Left colon (tissue), 2 donors: ENCODE measurements at places on chromosomes 13 and 19. TPM values are rescaled to one million over a fixed set of nuclear protein-coding genes. Genes with fewer than 3 reads are reported as not detected.

DNA sequence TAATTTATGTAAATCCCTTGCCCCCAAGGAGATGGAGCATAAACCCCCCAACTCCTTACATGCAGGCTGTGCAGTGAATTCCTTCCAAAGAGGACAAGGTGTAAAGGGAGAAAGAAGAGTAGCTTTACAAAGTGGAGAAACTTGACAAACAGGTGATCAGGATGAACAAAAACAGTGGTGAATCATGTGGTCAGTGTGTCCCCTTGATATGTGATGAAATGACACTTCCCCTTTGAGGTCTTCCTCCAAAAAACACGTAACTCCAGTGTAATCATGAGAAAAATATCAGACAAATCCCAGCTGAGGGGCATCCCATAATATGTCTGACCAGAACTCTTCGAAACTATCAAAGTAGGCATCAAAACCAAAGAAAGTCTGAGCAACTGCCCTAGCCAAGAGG is 29.5 kb upstream of the AKT2 start:
- DNase-seq = no peak

- DNase-seq = no peak
These were observed 13.8 kb upstream of the RASA3 start for GRCh38 chr13:114146173-114146572.

- DNase-seq = no peak
These were observed 25.8 kb upstream of the TMEM255B start for GRCh38 chr13:113732961-113733950.

GRCh38 chr13:26663791-26664190 is 96.8 kb downstream of the GPR12 start:
- DNase-seq = no peak

DNA sequence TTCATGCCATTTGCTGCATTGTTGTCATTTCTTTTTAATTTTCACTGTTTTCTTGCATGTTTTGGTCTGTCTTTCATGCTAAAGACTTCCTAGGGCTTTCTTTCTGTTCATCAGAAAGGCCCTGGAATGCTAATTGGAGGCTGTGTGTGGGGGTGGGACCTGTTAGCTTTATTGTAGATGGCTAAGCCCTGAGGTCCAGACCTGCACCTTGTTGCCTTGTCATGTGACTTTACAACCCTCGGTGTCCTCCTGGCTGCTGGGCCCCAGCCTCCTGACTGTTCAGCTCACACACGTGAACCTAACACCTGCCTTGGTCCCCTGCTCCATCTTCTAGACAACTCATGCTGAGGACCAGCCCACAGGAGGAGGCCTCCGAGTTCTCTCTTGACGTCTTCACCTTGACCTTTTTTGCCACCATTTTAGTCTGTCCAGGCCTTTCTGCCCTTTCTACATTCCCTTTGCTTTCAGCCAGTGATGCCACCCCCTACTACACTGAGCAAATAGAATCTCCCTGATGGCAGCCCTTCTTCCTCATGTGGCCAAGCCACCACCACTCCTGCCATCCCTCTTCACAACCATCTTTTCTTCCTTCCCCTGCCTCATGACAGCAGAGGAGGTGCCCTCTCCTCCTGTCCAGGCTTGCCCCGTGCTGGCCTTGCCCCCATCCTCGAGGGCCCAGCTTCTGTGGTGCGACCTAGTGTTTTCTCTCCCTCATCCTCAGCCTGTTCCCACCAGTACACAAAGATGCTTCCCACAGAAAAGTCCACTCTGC is 41.4 kb upstream of the GPI start:
- DNase-seq = no peak

FAM32A gene
- total RNA-seq = 90.5 TPM

GRIK5 gene
- total RNA-seq = 2.6 TPM

SMIM44 gene
- 6.1 TPM for total RNA-seq

PLK5 gene
- total RNA-seq = not detected
